Vein endothelial cell (primary cell): ENCODE measurements at places on chromosomes 4 and X. TPM values are rescaled to one million over a fixed set of nuclear protein-coding genes. Genes with fewer than 3 reads are reported as not detected.

SLC2A9 gene
- total RNA-seq = 0.38 and 1.3 TPM in 2 replicates

ANXA3 gene
- total RNA-seq = 84.9 and 191 TPM in 2 replicates

ANOS1 gene
- total RNA-seq = 0.76 and 4.2 TPM in 2 replicates

PRDX4 gene
- 209 and 211 TPM in 2 replicates for total RNA-seq

PDE6B gene
- total RNA-seq = 1.5 and 4.2 TPM in 2 replicates

SOWAHD gene
- total RNA-seq = not detected in 2 replicates

TEX13C gene
- total RNA-seq = not detected in 2 replicates

TET2 gene
- 21.3 and 22.9 TPM in 2 replicates for total RNA-seq

TGIF2LX gene
- total RNA-seq = not detected in 2 replicates

TXK gene
- total RNA-seq = 0.38 TPM in 1 of 2 replicates, not detected in the other

PDZD4 gene
- total RNA-seq = 0.29 and 0.33 TPM in 2 replicates

GRK4 gene
- 4.2 and 6.3 TPM in 2 replicates for total RNA-seq

RNF212 gene
- 0.48 and 5.9 TPM in 2 replicates for total RNA-seq

CTAG1B gene
- total RNA-seq = not detected in 2 replicates

GLRA2 gene
- total RNA-seq = not detected in 2 replicates

UNC5C gene
- 0.29 and 1.3 TPM in 2 replicates for total RNA-seq

COL4A6 gene
- 0.65 and 1.9 TPM in 2 replicates for total RNA-seq

ARAF gene
- 19.6 and 23.8 TPM in 2 replicates for total RNA-seq

SSX3 gene
- not detected in 2 replicates for total RNA-seq

TBC1D25 gene
- total RNA-seq = 8.8 and 9.7 TPM in 2 replicates

NAA11 gene
- not detected in 2 replicates for total RNA-seq

MEPE gene
- not detected in 2 replicates for total RNA-seq

SYNPO2 gene
- 0.19 and 0.65 TPM in 2 replicates for total RNA-seq

SMIM9 gene
- not detected in 2 replicates for total RNA-seq

JCHAIN gene
- not detected in 2 replicates for total RNA-seq

MAGEE1 gene
- total RNA-seq = 1.3 and 1.4 TPM in 2 replicates

FAM9B gene
- not detected in 2 replicates for total RNA-seq

MAGEA11 gene
- total RNA-seq = not detected in 2 replicates

TEX11 gene
- not detected in 2 replicates for total RNA-seq

SNX12 gene
- 70.6 and 89.8 TPM in 2 replicates for total RNA-seq

FGF5 gene
- total RNA-seq = under 0.01 and 0.29 TPM in 2 replicates

TCEAL6 gene
- not detected in 2 replicates for total RNA-seq

ADH1C gene
- total RNA-seq = not detected in 2 replicates

MAPK10 gene
- under 0.01 and 0.19 TPM in 2 replicates for total RNA-seq

SMR3B gene
- total RNA-seq = not detected in 2 replicates

REPS2 gene
- total RNA-seq = 1.6 and 3.2 TPM in 2 replicates

UGT2B15 gene
- total RNA-seq = not detected in 2 replicates

VEGFD gene
- 0.38 and 0.65 TPM in 2 replicates for total RNA-seq

CXCL13 gene
- total RNA-seq = not detected in 2 replicates

PASD1 gene
- total RNA-seq = not detected in 2 replicates

TENM3 gene
- total RNA-seq = 20.3 and 23.1 TPM in 2 replicates

ADRA2C gene
- 0.29 and 0.33 TPM in 2 replicates for total RNA-seq

CENPVL2 gene
- total RNA-seq = not detected in 2 replicates

C4orf50 gene
- total RNA-seq = not detected in 2 replicates

RNF128 gene
- 0.38 TPM in 1 of 2 replicates, not detected in the other for total RNA-seq

RHOXF2 gene
- total RNA-seq = not detected in 2 replicates

LRAT gene
- total RNA-seq = not detected in 2 replicates

SERPINA7 gene
- total RNA-seq = not detected in 2 replicates

CCSER1 gene
- total RNA-seq = 2.0 and 2.6 TPM in 2 replicates

PDGFRA gene
- total RNA-seq = 0.33 and 1.2 TPM in 2 replicates

TMEM47 gene
- 43.4 and 58.8 TPM in 2 replicates for total RNA-seq

PDLIM3 gene
- 18.2 and 42.5 TPM in 2 replicates for total RNA-seq
